Body of pancreas (tissue), 4 donors: ENCODE measurements at places on chromosomes 13 and 19. TPM values are rescaled to one million over a fixed set of nuclear protein-coding genes. Genes with fewer than 3 reads are reported as not detected.

DNA sequence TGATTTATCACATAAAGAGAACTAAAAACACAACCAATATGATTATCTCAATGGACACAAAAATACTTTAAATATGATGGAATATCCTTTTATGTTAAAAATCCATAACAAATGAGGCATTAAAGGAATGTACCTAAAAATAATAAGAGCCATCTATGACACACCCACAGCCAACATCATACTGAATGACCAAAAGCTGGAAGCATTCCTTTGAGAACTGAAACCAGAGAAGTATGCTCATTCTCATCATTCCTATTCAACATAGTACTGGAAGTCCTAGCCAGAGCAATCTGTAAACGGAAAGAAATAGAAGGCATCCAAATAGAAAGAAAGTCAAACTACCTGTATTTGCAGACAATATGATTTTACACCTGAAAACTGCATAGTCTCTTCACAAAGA lies 671.0 kb downstream of the SLITRK1 start:
- H3K36me3 ChIP-seq: no peaks in the 10 kb centered on the region
- no peaks in the 10 kb centered on the region for H3K27me3 ChIP-seq
- H3K4me3 ChIP-seq: no peak overlapping the region

The FOSB gene
- total RNA-seq: 4.2 TPM

The SRRM5 gene
- total RNA-seq: 0.33 TPM

The GIPR gene
- total RNA-seq: 3.9 TPM

The CYP2A7 gene
- not detected for total RNA-seq

DNA sequence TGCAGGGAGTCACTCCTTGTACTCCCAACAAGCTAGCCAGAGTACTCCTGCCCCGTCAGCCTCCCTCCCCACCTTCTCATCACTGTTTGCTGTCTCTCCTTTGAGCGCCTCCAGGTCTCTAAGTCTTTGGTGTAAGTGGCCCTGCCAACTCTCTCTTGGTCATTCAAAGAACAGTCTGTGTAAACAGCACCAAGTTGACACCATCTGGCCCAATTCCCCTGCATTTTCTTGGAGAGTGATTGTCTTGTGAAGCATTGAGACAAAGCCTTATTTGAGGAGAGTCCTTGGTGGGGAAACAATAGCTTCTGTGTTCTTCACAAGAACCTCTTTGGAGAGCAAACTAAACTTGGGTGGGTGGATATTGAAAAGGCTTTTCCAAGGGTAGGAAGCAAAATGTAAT lies 114.6 kb upstream of the RNF113B start:
- peak overlapping the region; percentile 47 for H3K27ac ChIP-seq
- H3K4me1 ChIP-seq: peaks cover 36% of the 10 kb centered on the region
- no peak overlapping the region for H3K4me3 ChIP-seq
- no peaks in the 10 kb centered on the region for H3K36me3 ChIP-seq

- H3K27me3 ChIP-seq: no peaks in the 10 kb centered on the region
- H3K4me3 ChIP-seq: no peak overlapping the region
- H3K4me1 ChIP-seq: no peaks in the 10 kb centered on the region
- DNase-seq: no peak
These were observed 23.1 kb upstream of the HOMER3 start for GRCh38 chr19:18964121-18964520.

DNA sequence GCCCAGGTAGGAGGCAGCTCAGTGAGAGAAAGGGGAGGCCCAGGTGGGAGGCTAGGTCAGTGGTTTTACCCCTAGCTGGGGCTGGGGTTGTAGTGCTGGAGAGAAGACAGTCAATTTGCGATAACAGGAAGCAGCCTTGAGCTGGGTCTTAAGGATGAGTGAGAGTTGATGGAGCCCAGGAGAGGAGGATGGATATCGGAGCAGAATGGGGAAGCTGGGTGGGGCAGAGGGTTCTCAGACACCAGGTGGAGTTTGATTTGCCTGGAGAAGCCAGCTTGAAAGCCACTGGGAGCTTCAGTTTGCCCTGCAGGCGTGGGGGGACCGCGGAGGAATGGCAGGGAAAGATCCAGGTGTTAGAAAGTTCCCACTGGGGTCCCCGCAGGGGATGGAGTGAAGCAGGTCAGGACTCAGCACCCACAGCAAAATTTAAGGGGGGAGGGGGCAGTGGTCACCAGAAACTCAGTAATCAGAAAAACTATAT lies 836 bp upstream of the CDC42EP5 start:
- no peaks in the 10 kb centered on the region for H3K27me3 ChIP-seq
- H3K36me3 ChIP-seq: no peaks in the 10 kb centered on the region
- H3K4me1 ChIP-seq: peaks cover 37% of the 10 kb centered on the region
- no peak for DNase-seq

DNA sequence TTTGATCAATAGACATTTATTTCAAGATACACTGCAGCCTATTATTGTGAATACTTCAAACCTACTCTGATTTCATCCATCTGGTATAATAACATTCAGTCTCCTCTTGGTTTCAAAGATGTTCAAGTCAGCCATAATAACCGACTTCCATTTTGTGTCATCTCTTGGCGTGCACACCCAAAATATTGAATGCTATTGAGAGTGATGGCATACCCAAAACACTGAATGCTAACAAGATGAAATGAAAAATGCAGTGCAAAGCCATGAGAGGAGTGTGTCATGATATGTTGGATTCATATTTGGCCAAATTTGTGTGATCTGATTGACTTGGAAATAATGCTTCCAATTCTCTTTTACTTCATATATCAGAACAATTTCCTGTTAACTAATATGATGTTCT lies 181.2 kb upstream of the PCDH17 start:
- no peak for DNase-seq
- no peak overlapping the region for H3K27ac ChIP-seq
- H3K4me3 ChIP-seq: no peak overlapping the region
- H3K27me3 ChIP-seq: no peaks in the 10 kb centered on the region

- H3K27me3 ChIP-seq: no peaks in the 10 kb centered on the region
- H3K36me3 ChIP-seq: no peaks in the 10 kb centered on the region
- H3K27ac ChIP-seq: no peak overlapping the region
- H3K4me1 ChIP-seq: peaks cover 12% of the 10 kb centered on the region
- DNase-seq: no peak
- no peak overlapping the region for H3K4me3 ChIP-seq
These were observed 100.0 kb upstream of the RAP2A start for GRCh38 chr13:97333983-97334382.

DNA sequence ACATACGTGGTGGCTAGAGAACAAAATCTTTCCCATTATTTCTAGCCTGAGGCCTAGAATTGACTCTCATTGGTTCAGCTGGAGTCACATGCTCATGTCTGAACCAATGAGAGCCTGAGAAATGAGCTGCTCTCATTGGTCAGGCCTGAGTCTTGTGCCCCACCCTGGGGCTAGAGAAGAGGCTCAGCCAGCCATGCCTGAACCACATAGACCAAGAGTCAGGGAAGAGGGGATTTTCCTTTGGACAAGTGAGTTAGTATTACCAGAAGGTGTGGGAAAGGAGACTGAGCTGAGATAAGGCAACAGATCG lies 6.9 kb downstream of the FXYD5 start:
- H3K4me1 ChIP-seq: no peaks in the 10 kb centered on the region
- H3K27ac ChIP-seq: no peak overlapping the region
- no peaks in the 10 kb centered on the region for H3K36me3 ChIP-seq

DNA sequence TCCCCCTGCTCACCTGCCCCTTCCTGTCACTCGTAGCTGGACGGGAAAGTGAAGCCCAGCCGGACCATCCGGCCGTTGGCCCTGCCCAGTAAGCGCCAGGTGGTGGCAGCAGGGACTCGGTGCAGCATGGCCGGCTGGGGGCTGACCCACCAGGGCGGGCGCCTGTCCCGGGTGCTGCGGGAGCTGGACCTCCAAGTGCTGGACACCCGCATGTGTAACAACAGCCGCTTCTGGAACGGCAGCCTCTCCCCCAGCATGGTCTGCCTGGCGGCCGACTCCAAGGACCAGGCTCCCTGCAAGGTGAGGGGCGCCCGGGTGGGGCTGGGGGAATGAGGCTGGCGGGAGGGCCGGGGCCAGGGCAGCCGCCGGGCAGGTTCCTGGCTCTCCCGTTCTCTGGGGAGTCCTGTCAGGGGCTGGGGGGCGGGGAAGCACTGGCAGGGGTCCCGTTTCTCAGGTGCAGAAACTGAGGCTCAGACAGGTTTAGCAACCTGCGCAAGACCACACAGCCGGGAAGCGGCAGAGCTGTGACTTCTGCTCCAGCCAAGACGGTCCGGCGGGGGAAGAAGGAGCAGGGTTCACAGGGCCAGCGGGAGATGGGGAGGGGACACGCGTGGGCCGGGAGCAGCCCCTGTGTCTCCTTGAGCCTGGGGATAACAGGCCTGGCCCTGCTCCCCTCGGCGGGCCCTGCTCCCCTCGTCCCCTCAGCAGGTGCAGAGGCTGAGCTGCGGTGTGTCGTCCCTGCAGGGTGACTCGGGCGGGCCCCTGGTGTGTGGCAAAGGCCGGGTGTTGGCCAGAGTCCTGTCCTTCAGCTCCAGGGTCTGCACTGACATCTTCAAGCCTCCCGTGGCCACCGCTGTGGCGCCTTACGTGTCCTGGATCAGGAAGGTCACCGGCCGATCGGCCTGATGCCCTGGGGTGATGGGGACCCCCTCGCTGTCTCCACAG lies 5.3 kb downstream of the GZMM start:
- H3K27ac ChIP-seq: no peak overlapping the region
- H3K27me3 ChIP-seq: no peaks in the 10 kb centered on the region
- DNase-seq: no peak
- H3K4me3 ChIP-seq: no peak overlapping the region
- H3K4me1 ChIP-seq: peaks cover 3% of the 10 kb centered on the region

DNA sequence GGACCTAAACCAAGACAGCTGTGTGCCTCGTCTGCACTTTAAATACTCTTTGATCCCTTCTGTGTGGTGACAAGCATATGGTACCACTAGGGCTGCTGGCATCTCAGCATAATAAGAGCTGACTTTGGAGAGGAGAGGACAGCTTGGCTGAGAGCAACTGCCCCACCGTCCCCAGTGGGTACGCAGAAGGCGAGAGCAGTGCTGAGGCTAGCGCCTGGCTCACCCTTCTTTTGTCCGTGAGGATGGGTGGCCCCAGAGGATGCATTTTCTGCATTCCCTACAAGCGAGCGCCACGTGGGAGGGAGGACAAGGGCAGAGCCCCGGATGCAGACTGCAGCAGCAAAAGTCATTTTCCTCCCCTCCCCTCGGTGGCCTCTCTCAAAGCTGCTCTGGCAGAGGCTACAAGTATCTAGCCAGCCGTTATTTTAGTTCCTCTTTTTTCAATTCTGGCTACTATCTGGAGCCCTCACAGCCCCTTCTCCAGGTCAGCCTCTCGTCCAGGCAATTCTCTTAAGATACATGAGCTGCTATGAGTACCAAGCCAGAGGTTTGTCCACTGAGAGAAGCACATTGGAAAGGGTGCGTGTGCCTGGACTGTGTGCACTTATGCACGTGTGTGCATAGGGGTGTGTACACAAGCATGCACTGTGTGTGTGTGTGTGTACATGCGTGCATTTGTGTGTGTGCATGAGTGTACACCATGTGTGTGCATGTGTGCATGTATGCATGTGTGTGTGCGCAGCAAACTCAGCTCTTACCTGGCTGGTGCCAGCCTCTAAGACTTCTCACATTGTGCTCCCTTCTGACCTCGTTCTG lies 51.3 kb downstream of the RAB20 start:
- no peak overlapping the region for H3K4me3 ChIP-seq
- H3K4me1 ChIP-seq: peaks cover 33% of the 10 kb centered on the region
- H3K27ac ChIP-seq: no peak overlapping the region
- DNase-seq: no peak

GRCh38 chr13:66489586-66489985 lies 740.5 kb downstream of the PCDH9 start:
- DNase-seq: no peak
- no peaks in the 10 kb centered on the region for H3K36me3 ChIP-seq
- no peaks in the 10 kb centered on the region for H3K27me3 ChIP-seq
- H3K4me3 ChIP-seq: no peak overlapping the region

DNA sequence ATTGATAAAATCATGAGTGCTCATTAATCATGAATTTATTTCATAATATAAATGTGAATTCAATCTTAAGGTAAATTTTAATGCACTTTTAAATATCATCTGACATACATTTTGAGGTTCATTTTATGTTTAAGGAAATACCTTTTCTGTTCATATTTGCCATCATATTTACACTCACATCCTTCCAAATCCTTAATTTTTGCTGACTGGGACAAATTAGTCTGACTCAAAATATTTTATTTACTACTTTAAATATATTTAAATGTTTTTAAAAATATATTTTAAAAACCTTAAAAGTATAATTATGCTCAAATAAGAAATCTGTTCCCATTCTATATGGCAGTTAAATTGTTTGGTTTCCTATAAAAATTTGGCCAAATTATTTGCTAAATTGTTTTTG lies 438.1 kb downstream of the GPC5 start:
- no peak overlapping the region for H3K4me3 ChIP-seq
- no peaks in the 10 kb centered on the region for H3K27me3 ChIP-seq
- no peaks in the 10 kb centered on the region for H3K4me1 ChIP-seq
- no peaks in the 10 kb centered on the region for H3K36me3 ChIP-seq
- H3K27ac ChIP-seq: no peak overlapping the region
- no peak for DNase-seq

DNA sequence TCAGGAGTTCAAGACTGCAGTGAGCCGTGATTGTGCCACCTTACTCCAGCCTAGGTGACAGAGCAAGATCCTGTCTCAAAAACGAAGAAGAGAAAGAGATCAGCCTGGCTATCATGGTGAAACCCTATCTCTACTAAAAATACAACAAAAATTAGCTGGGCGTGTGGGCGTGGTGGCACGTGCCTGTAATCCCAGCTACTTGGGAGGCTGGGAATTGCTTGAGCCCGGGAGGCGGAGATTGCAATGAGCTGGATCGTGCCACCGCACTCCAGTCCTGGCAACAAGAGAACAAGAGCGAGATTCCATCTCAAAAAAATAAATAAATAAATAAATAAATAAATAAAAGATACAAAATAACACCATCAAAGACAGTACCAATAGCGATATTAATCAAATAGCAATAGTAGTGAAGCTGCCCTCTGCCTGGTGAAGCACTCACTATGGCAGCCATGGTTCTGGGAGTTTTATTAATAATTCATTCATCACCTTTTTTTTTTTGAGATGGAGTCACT lies 53.9 kb downstream of the NFIC start:
- no peaks in the 10 kb centered on the region for H3K27me3 ChIP-seq
- no peak for DNase-seq
- no peak overlapping the region for H3K27ac ChIP-seq
- H3K4me3 ChIP-seq: no peak overlapping the region

GRCh38 chr13:110938662-110939421 lies 24.0 kb upstream of the ANKRD10 start:
- no peak overlapping the region for H3K4me3 ChIP-seq
- no peaks in the 10 kb centered on the region for H3K27me3 ChIP-seq
- H3K4me1 ChIP-seq: no peaks in the 10 kb centered on the region
- no peaks in the 10 kb centered on the region for H3K36me3 ChIP-seq
- DNase-seq: no peak
- no peak overlapping the region for H3K27ac ChIP-seq

The LYL1 gene
- total RNA-seq: 6.9 TPM

DNA sequence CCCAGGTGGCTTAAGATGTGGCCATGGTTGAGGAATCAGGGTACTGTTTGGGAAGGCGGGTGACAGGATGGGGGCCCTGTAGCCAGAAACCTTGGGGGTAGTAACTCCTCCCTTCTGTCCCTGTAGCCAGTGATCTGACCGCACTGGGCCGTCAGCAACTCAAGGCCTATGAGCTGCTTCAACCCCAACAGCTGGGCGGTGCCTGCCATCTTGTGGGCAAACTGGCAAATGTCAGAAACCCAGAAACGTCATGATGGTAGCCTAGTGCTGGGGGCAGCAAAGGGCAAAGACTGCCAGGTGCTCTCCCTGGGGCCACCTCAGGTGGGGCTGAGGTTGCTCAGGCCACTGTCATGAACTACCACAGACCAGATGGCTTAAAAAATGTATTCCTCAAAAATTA lies 3.5 kb downstream of the COPE start:
- peaks cover 43% of the 10 kb centered on the region for H3K4me1 ChIP-seq
- peak; percentile 42 for DNase-seq
- no peak overlapping the region for H3K27ac ChIP-seq
- no peak overlapping the region for H3K4me3 ChIP-seq
